SK-N-DZ (cell line): ENCODE measurements at places on chromosomes 1 and 21.

- no peak for DNase-seq
Observed at GRCh38 chr1:31441558-31441957, 28.5 kb downstream of the SERINC2 start.

GRCh38 chr1:205595861-205596260, 36.0 kb downstream of the ELK4 start:
- DNase-seq: no peak

DNA sequence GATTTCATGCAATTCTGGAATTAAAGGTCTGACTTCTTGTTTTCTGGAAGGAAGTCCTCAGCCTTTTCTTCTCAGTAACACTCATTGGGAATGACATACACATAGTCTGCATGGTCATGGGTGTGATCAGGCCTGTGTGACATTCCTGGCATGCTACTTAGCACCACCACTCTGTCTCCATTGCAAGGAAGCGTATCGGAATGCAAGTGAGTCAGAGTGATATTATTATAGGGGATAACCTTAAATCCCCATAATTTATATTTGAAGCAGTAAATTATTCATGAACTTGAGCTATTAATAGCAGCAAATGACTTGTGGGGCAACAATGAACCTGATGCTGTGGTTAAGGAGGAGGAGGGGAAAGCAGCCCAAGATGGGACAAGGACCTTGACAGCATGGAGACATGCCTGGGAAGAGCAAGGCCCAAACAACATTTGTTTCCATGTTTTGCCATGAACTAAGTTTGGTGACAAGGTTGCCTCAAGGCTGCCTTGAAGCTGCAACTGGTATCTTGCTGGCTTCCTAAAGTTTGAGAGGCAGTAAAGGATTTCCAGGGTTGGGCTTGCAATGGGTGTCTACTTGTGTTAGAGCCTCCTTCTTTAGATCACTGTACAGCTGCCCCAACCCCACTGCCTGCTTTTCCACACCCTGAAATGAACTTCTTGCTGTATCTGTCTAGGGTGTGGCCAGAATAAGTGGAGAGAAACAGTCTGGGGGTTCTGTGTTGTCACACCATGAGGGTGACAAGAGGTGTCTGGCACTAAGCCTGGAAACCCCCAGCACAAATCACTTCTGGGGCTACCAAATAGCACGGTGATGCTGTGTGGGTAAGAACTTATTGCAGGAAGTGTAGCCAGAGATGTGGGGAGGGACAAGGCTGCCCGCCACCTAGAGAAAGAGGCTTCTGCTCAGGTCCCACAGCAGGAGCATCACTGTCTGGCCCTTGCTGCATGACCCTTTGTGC, 4.6 kb downstream of the MAB21L3 start:
- no peak for DNase-seq

DNA sequence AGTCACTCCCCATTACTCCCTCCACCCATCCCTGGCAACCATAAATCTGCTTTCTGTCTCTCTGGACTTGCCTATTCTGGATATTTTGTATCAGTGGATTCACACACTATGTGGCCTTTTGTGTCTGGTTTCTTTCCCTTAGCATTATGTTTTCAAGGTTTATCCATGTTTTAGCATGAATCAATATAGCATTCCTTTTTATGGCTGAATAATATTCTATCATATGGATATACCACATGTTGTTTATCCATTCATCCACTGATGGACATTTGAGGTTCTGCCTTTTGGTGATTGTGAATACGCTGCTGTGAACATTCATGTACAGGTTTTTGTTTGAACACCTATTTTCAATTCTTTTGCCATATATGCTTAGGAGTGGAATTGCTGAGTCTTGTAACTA, 140.4 kb downstream of the ZMYM4 start:
- no peak for DNase-seq

GRCh38 chr1:220487297-220487820, 40.6 kb upstream of the MARK1 start:
- peak; percentile 18 for DNase-seq

GRCh38 chr1:104765085-104765484, 1015.4 kb downstream of the AMY1C start:
- no peak for DNase-seq

DNA sequence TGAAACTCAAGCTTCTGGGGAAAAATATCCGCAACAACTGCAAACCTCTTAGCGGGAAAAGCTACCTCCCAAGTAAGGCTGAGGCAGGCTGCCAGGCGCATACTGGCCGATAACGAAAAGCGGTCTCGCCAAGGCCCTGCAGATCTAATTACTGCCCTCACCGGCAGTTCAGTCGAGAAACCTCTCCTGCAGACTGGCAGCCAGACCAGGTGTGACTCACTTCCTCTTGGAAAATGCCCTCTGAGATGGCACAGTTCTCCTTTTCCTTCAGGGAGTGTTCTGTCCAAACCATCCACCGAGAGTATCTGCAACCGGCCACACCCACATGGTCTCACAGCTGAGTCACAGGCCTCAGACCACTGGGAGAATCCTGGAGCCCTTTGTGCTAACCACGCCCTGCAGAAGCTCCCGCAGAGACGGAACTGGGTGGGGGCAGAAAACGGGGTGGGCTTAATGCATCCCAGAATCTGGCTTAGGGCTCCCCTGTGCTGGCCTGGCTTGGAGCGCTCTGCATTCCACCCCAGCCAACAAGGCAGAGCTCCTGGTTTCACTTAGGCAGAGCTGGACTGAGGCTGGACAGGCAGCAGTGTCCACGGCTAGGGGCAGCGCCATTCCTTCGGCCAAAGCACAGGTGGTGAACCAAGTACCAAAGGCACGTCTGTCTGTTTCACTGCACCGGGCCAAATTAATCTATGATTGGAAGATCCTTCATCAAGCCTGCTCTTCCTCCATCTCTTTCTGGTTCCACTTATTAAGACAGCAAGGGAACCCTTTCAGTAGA, 1.2 kb downstream of the S100A10 start:
- no peak for DNase-seq

DNA sequence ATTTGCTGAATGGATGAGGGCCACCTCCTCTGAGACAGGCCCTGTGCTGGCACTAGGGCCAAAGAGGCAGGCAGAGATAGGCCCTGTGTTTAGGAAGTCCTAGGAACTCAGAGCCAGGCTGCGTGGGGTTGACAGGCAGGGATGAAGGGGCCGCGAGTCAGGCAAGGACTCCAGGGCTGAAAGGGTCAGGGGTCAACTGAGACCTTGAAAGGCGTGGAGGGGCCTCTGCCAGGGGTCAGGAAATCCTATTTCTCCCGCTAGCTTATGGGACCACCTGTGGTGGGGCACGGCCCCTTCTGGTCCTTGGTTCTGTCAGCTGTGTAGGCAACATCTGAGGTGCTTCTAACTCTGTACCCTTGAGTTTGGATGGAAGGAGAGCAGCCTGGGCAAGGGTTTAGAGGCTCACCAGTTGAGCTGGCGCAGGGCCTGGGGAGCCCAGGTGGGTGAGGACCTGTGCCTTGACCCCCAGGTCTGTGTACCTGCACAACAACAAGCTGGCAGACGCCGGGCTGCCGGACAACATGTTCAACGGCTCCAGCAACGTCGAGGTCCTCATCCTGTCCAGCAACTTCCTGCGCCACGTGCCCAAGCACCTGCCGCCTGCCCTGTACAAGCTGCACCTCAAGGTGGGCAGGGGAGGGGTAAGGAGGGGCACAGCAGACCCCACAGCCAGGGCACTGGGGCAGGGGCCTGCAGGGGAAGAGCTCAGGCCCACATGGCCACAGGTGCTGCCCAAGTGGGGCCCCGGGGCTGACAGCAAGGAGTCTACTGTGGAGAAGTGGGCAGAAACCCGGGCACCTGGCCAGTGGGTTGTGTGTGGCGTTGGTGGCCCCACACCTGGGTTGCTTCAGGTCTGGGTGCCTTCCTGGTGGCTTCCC, 14.9 kb downstream of the PODN start:
- no peak for DNase-seq

DNA sequence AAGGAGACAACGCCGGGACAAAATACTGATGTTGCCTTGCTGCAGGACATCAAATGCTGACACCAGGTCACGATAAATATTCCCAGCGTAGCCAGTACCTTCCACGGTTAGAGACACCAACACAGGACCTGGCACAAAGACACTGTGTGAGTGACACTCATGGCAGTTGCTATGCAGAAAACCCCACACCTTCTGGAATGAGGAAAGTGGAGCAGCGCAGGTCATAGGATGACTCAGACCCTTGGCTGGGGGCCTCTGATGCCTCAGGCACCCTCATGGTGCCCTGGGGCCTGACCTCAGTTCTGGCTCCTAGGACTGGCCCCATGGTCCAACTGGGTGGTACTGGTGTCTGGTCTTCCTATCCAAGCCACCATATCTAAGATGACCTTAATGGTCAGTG, 7.0 kb downstream of the DCST2 start:
- DNase-seq: no peak

GRCh38 chr1:65195495-65196417, 47.8 kb downstream of the AK4 start:
- no peak for DNase-seq

GRCh38 chr1:226981386-226981817, 41.3 kb downstream of the COQ8A start:
- DNase-seq: no peak

DNA sequence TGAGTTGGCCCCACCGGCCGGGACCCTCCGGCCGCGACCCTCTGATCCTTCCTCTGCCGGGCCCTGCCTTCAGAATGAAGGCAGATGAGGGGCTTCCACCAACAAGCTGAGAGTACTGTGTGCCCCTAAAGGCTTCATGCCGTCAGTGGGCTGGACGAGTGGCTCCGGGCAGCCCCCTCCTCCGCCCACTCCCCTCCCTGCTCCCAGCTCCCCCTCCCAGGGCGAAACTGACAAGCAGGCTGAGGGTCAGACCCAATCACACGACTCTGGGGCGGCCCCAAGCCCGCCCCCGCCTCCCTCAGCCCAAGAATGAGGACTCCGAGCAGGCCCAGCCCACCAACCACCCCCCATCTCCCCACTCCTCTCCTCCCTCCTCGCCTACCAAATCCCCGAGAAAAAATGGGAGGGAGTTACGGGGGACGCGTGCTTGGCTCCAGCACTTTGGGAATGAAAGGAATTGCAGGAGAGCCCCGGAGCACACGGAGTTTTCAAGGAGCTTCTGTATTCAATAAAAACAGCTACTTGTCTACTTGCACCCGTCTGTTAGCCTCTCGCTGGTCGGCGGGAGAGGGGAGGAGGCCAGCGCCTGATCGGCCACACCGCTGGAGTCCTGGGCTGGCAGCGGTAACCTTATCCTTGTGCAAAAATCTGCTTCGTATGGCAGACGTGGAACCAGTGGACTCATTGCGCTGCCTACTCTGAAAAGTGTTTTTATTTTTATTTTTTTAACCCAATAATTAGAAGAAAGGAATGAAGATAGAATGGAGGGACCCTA, at the start of gene COL11A1:
COL11A1 (minus strand) TSS at position 147 of the 775 bp plus-strand sequence. CDS start 344 bp downstream, outside the sequence.
- peak; percentile 88 for DNase-seq

DNA sequence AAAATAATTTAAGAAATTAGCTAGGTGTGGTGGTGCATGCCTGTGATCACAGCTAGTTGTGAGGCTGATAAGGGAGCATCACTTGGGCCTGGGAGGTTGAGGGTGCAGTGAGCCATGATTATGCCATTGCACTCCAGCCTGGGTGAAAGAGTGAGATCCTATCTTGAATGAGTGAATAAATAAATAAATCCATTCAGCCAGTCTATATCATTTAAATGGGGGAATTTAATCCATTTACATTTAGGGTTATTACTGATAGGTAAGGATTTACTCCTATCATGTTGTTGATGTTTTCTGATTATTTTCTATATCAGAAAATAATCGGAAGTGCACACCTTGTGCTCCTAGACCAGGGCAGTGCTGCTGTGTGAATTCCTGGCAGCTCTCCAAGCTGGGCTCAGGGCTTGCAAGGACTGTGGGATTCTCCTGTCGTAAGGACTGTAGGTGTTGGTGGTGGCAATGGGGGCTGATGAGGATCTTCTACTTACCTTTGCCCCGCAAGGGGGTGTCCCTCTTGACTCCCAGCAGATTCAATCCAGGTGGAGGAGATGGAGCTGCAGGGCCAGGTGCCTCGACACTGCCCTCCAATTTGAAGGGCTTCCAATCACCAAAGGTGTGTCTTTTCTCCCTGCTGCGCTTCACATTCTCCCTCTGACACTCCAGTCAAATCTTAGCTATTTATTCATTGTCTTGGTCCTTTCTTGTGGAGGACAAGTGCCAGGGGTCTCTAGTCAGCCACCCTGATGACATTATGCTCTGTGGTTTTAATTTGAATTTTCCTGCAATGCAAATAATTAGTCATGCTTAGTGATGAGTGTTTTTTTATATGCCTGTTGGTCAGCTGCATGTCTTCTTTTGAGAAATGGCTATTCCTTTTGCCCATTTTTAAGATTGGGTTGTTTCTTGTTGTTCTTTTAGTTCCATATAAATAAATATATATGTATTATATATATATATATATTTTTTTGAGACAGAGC, 14.1 kb upstream of the TRAPPC10 start:
- no peak for DNase-seq

GRCh38 chr1:21313886-21314721, 23.8 kb upstream of the ECE1 start:
- no peak for DNase-seq

- no peak for DNase-seq
Observed at GRCh38 chr1:25766721-25767436, 33.1 kb upstream of the SELENON start.

GRCh38 chr1:29002792-29003191, 88.4 kb downstream of the EPB41 start:
- no peak for DNase-seq

- peak; percentile 55 for DNase-seq
Observed at GRCh38 chr1:15501208-15502032, 22.6 kb downstream of the CASP9 start.

DNA sequence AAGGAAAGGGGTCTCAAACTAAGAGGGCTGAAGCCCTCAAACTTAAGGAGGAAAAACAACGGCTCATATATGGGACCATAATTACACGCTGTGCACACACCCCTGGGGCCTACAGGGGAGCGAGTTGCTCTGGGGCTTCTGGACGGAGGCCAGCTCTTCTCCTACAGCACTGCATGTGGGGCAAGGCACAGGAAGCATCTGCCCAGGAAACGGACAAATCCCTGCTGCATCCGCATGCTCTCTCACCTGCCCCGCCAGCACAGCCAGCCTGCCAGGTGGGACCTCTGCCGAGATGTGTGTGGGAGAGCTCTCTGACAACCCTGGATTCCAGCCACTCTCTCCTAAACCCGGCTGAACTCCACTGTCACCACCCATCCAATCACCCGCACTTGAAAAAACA, 54.1 kb downstream of the MRPL37 start:
- DNase-seq: no peak

- DNase-seq: no peak
Observed at GRCh38 chr1:36174713-36175112, 18.8 kb downstream of the MAP7D1 start.
